HT1080 (cell line): ENCODE measurements at places on chromosomes 16 and 17.

GRCh38 chr17:17813725-17814095 is 23.1 kb downstream of the SREBF1 start:
- DNase-seq: no peak

- DNase-seq: peak; percentile 43
Observed at GRCh38 chr17:34177642-34178041, 77.4 kb upstream of the CCL2 start.

DNA sequence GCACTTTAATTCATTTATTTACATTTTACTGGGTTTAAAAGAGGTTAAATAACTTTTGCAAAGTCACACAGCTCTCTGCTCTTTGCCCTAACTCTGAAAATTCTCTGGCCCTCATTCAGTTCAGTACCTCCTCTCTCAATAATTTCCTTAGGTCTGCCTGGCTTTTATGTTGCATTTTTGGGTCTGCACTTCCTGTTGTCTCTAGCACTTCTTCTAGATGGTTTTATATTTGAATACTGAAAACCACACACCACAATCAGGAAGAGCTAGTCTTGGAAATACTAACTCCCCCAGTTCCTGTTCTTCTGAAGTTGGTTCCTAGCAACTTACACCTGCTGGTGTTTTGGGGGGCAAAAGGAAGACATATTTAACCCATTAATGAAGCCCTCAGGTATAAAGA is 577.9 kb downstream of the HS3ST4 start:
- DNase-seq: no peak

DNA sequence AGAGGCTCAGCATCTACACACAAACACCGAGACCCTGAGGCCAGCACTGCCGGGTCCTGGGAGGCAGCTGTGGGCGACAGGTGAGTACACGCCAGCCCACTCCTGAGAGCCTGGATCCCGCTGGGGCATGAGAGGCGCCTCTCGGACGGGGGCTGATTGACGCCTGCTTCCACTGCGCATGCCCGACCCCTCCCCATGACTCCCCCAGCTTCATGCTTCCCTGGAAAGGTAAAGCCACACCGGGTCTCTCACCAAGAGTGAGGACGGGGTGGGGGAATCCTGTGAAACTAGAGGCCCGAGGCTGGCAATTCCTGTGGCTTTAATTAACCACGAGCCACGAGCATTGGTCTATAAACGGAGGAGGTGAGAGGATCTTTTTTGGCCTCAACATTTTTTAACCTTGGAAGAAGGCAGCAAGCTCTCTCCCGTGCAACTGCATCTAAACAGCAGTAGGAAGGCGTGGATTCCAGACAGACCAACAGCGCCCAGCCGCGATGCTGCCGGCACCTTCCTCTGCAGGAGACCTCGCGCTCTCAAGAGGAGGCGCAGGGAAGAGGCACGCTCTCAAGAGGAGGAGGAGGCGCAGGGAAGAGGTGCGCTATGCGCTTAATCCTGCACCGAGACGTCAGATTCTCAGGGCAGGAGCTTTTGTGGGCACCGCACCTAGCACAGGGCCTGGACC is 71.8 kb upstream of the METRNL start:
- no peak for DNase-seq

GRCh38 chr17:68954146-68954896 is 871 bp downstream of the ABCA8 start:
- DNase-seq: no peak
